ENCODE measurements at places on chromosomes 7 and 10.

- no peak for DNase-seq
Observed at GRCh38 chr10:86662186-86663045, 5.9 kb upstream of the LDB3 start.

DNA sequence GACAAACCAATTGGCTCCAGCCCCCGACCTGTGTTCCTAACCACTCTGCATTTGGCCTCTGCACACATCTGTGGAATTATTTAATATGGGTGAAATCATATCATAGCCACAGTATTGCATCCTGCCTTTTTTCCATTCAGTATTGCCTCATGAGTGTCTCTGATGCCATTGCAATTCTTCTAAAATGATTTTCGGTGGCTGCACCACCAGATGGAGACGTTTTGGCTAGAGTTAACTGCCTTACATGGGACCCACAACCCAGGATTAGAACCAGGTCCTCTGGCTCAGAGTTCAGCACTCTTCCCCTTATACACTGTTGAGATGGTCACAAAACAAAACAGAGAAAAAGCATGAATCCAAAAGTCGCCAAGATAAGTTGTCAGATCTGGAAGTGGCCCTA lies 180.8 kb downstream of the EMX2 start:
- no peak for DNase-seq

DNA sequence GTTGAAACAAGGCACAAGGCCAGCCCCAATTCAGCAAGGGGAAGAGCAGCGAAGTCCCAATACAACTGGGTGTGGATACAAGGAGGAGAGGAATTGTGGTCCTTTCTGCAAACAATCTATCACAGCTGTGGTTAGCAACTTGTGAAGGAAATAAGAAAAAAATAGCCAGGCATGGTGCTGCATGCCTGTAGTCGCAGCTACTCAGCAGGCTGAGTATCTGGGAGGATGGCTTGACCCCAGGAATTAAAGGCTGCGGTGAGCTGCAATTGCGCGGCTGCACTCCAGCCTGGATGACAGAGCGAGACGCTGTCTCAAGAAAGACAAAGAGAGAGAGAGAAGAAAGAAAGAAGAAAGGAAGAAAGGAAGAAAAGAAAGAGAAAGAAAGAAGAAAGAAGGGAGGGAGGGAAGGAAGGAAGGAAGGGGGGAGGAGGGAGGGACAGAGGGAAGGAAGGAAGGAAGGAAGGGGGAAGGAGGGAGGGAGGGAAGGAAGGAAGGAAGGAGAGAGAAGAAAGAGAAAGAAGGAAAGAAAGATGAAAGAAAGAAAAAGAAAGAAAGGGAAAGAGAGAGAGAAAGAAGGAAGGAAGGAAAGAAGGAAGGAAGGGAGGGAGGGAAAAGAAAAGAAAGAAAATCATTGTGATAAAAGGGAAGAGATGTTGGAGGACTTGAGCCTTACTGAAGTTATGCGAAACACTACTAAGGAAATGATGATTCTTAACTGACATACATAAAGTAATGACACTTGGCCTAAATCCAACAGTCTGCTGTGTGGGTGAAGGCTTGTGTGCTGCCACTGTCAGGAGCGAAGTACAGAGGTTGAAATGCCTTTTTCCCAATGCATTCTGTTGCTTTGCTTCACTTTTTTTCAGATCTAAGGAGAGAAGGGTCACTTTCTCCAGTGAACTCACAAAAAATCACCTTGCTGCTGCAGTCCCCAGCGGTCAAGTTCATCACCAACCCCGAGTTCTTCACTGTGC lies 117.0 kb upstream of the STK17A start:
- DNase-seq = no peak

DNA sequence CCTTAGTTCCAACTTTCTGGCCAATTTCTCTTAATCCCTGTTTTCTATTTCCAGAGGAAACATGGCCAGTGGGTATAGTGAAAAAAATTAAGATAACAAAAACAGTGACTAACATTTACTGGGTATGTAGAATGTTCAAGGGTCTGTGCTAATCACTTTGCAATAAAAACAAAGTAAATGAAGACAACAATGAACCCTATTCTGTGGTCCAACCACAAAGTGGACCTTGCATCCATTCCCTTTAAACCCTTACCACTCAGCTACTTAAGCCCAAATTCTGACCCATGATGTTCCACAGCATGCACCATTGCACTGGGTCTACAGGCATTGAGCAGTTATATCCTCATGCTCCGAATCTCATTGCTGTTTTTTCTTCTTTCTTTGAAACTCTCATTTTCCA lies 179.9 kb upstream of the PRKCQ start:
- DNase-seq = no peak

DNA sequence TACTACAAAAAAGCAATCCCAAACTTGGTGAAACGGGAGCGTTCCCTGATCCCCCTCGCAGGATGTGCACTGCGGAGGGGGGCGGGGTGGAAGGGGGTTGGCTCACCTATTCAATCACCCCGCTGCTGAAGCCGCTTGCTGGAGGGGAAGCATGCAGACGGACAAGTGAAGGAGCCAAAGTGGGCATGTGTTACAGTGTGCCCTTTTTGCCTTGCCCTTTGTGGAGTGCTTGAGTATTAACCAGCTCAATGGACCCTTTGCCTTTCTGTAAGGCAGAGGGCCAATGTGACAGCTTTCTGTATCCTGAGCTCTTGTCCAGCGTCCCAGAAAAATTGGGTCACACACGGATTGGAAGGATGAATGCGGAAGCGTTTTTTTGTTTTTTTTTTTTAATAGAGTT lies 348.9 kb upstream of the NPSR1 start:
- DNase-seq = no peak

GRCh38 chr7:142567201-142568075 lies 181.8 kb upstream of the PRSS1 start:
- no peak for DNase-seq

GRCh38 chr7:99731638-99732374 lies 3.2 kb downstream of the CYP3A7 start:
- DNase-seq = no peak

- DNase-seq = no peak
Observed at GRCh38 chr7:20229646-20230500, 12.7 kb upstream of the MACC1 start.

GRCh38 chr7:100127866-100128636 lies 1.3 kb downstream of the MBLAC1 start:
- DNase-seq = no peak

DNA sequence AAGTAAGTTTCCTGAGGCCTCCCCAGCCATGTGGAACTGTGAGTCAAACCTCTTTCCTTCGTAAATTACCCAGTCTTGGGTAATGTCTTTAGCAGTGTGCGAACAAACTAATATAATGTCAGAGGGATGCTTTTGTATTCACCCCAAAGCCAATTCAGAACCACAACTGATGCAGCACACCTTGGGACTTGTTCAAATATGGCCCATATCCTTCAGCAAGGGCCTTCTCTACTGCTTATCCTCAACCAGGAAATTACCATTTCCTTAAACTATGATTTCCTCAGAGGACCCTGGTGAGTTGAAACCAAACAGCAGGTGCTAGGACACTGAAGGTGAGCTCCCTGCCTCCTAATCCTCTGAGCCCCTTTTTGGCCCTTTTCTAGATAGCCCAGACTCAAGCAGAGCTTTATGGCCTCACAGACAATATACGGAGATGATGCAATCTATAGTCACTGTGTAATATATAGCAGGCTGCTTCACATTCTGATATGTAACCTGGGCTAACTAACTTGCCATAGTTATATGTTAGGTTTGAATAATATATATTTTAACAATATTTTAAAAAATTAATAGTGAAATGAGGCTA lies 15.2 kb downstream of the SRI start:
- DNase-seq = no peak
